NCI-H460 (cell line): ENCODE measurements at places on chromosomes 2 and 18.

GRCh38 chr2:54657664-54658083 lies 65.8 kb upstream of the EML6 start:
- DNase-seq = peak; percentile 59

- DNase-seq = peak; percentile 50
Measured at GRCh38 chr2:240143801-240144648, 3.6 kb upstream of the OTOS start.

- DNase-seq = peak; percentile 61
Measured at GRCh38 chr2:20578895-20579825, 71.7 kb downstream of the HS1BP3 start.

GRCh38 chr18:74149878-74150277 lies 1.6 kb downstream of the TIMM21 start:
- DNase-seq = no peak

DNA sequence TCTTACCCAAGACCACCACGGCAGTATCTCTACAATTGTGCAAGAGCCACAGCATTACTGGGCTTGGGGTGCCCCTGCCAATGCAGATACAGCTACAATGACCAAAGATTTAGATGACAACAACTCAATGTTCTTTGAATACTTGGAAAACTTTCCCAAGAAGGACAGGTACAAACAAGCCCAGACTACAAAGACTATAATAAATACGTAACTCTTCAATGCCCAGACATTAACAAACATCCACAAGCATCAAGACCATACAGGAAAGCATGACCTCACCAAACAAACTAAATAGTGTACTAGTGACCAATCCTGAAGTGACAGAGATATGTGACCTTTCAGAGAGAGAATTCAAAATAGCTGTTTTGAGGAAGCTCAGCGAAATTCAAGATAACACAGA lies 62.8 kb downstream of the ICA1L start:
- DNase-seq = no peak

DNA sequence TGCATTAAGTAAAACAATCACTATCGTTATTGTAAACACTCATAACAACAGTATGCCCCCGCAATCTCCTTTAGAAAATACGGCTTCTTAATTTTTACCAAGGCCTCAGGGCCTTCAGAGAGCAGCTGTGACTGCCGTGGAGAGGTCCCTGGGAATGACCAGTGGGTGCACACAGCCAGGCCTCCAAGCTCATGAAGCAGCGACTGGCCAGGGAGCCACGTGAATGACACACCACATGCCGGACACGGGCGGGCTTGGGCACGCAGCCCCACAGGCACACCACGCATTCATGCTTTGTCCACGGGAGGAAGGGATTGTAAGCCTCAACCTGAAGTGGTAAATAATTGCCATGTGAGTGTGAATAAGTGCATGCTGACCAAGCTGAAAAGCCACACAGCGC lies 121.0 kb downstream of the EIPR1 start:
- DNase-seq = no peak

- peak; percentile 60 for DNase-seq
Measured at GRCh38 chr2:20052861-20053281, 1.4 kb upstream of the LAPTM4A start.

- no peak for DNase-seq
Measured at GRCh38 chr2:159608723-159609308, 7.5 kb downstream of the BAZ2B start.

- no peak for DNase-seq
Measured at GRCh38 chr2:203436496-203436895, 98.6 kb downstream of the RAPH1 start.

DNA sequence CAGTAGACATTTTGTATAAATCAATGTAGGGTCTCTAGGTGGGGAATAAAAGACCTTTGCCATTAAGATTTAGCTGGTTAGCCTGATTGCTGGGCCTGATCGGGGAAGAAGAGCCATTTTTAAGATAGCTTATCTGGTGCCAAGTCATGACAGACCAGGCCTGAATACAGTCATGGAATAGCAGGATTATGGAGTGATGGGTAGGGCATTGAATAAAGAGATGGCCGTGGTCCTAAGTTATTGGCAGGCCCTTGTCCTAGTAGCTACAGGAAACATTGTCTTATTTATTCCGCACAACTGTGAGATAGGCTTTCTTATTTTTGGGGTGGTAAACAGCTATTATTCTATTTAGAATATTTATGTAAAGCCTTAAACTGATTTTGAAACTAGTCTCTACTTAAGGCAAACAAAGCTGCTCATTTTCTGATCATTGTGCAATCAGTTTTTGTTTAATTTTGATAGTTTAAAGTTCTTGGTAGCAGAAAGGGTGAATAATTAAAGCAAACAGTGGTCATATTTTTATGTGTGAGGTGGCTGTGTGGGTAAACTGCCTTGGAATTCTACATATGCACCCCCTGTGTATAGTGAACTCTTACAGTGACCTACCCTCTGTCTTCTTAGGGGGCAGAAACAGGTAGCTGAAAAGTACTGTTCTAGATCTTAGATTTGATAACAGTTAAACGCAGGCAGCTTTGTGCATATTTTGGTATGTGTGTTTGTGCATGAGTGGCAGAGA lies 22.6 kb downstream of the ZNF236 start:
- DNase-seq = no peak

DNA sequence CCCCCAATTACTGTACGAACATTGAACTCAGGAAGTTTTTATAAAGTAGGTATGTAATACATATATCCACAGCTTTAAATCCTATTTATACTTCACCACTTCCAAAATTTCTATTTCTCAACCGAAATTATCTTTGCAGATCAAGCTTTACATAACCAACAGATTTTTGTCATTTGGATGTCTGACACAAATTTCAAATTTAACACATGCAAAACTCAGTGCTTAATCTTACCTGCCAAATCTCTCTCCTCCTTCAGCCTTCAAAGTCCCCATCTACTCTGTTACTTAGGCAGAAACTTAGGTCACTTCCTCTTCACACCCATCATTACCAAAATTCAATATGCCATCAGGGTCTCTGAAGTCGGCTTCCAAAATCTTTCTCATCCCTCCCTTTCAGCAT lies 990.1 kb upstream of the NRXN1 start:
- no peak for DNase-seq

- DNase-seq = no peak
Measured at GRCh38 chr18:23816740-23817139, 127.5 kb downstream of the LAMA3 start.

GRCh38 chr2:95015261-95015912 lies 10.1 kb upstream of the MAL start:
- no peak for DNase-seq

- peak; percentile 36 for DNase-seq
Measured at GRCh38 chr2:162581959-162582798, 238.2 kb downstream of the GCA start.

- DNase-seq = no peak
Measured at GRCh38 chr2:78606895-78607294, 418.6 kb upstream of the REG3G start.

DNA sequence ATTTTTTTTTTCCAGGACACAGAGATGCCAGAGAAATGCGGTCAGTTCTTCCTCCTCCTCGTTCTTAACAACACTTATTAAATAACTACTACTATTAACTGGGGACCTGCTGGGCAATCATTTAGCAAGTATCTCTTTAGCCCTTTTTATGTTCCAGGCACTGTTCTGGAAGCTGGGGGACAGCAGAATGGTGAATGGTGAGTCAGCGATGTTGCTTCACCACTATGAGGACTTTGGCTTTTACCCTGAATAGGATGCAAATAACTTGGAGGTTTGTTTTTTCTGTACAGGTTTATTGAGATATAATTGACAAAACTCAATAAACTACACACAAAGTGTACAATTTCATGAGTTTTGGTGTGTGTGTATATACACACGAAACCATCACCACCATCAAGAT lies 179.9 kb upstream of the MSH6 start:
- no peak for DNase-seq

DNA sequence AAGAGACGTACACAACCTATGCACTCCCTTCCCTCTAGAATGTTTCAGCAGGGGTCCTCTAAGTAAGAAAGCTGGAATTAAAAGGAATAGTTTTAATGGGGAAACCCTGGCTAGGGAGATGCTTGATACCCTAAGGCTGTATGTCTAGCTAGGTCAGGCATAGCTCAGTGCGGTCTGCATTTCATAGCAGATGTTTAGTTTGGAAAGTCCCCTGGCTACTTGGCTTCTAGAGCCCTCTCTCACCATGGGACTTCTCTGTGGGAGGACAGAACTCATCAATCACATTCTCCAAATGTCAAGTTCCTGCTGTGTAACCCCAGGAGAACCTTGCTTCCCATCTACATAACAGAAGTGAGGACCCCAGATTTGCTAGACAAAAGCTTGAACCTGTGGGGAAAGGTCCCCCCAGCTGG lies 24.1 kb upstream of the ANXA4 start:
- DNase-seq = no peak

DNA sequence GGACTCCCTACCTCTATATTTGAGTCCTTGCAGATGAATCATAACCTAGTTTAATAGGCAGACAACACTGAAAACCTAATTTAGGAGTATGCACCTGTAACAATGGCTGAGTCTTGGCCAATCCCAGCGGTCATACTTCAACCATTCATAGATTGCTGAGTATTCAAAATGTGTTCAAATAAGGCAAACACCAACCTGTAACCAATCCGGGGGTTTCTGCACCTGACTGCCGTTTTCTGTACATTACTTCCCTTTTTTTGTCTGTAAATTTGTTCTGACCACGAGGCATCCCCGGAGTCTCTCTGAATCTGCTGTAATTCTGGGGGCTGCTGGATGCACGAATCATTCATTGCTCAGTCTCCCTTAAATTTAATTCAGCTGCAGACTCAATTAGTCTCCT lies 338.6 kb downstream of the STK39 start:
- no peak for DNase-seq

GRCh38 chr2:29412197-29412925 lies 297.1 kb downstream of the CLIP4 start:
- no peak for DNase-seq

- DNase-seq = no peak
Measured at GRCh38 chr2:112919086-112919485, 8.1 kb downstream of the IL37 start.

- DNase-seq = peak; percentile 54
Measured at GRCh38 chr2:114550895-114551793, 108.7 kb downstream of the DPP10 start.

- no peak for DNase-seq
Measured at GRCh38 chr2:224165901-224166319, 126.8 kb upstream of the SERPINE2 start.
